ENCODE measurements at places on chromosomes 7 and 10.

DNA sequence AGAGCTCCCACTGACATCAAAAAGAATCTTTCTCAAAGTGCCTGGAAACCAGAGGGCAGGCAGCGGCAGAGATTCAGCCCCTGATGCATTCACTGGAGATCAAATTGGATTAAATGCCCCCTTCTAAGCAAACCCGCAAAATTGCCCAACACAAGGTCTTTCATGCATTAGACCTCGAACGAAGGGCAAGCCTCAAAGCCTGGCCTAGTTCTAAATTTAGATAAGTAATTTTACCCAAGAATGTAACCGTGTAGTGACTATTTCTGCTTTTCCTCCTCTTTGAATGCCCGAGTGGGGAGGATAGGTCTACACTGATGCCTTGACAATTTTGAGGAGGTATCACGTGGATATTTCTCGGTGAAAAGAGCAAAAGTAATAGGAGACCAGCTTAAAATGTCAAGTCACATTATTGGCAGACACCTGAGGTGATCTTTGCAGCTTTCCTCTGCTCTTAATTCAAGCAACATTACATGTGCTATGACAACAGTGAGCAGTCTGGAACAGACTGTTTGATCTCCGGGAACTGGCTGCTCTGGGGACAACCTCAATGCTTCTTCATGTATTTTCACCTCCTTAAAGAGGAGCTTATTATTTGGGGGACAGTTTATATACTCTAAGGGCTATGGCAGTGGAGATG lies 1263.5 kb upstream of the AUTS2 start:
- no peak for DNase-seq

DNA sequence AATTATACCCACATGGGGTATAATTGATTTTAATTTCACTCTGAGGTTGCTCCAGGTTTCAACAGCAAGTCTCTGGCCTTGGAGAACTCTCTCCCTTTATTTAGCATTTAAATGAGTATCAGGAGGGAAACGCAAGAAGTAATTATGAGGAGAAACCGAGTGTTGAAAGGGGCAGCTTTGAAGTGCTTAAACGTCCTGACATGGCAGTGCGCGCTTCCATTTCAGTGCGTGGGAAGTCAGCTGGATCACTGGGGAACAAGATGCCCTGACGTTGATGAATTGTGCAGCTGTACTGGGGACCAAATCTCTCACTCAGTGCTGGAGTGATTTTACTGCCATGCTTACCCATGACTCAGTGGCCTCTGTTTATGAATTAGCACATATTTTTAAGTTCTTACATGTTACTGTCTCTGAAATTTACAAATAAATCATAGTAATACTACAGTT lies 106.0 kb upstream of the PRR15 start:
- no peak for DNase-seq

DNA sequence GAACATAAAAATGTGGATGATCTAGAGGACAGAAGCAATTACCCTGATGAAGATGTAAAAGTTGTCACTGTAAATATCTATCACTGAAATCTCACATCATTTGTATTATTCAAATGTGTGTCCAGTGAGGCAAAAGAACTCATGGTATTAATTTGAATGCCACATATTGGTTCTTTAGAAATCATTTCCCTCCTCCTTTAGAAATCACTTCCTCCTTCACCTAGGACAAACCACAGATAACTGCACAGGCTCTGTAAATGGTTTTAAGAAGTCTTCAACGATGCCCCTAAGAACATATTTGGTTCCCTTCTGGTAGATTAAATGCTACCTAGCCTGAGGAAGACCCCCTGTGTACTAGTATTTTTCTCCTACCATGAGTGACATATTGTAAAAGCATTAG lies 33.1 kb upstream of the ZNF518A start:
- DNase-seq = no peak

DNA sequence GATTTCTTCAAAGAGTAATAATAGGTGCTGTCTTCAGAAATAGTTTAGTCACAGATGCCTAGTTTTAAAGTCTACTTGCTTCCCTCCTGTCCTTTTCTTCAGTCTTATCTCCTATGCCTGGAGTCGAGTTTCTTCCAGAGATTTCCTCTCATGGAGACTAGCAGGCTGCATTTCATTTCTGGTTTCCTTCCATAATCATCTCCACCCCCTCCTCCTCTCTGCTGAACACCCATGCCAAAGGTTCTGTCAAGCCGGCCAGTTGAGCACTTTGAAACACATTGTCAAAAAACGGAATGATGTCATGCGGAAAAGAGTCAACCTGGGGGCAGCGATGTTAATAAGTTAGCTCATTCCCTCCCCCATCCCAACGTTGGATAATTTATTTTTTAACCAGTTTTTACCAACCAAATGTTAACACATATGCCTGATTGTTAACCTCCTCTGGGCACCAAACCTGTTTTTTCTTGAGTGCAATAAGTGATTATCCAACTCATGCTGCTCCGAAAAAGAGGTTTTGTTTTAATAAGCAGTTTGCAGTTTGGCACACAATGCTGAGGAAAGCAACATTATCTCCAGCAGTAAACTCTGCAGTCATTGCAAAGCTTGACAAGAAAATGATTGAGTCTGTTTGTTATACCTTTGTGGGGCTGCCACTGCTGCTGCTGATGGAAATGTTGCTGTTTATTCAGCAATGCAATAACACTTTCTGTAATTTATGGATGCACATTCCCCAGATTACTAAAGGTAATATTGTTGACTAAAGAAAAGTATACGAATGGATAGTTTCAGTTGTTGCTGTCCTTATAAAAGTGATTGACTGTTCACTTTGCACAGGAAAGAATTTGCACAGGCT lies 161.6 kb downstream of the LRMDA start:
- DNase-seq = no peak

- DNase-seq = no peak
Measured at GRCh38 chr10:71158902-71159301, 53.5 kb upstream of the UNC5B start.

Data from GM10248 (cell line).